CD4-positive, alpha-beta T cell treated with Interleukin-12 subunit alpha and Interleukin-12 subunit beta, for 1 hour (primary cell): ENCODE measurements at places on chromosomes 3 and 15.

DNA sequence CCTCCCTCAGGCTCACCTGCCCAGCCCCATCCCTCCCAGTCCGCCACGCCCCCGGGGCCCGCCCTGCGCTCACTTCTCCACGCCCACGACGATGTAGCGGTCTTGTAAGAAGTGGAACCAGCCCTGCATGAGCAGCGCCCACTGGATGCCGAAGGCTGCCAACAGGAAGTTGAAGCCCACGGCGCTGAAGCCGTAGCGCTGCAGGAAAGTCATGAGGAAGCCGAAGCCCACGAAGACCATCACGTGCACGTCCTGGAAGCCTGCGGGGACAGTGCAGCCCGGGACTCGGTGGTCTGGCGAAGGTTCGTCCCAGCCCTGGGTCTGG is 9.7 kb downstream of the RHCG start:
- DNase-seq = peak; percentile 19

GRCh38 chr3:87810452-87811016 is 248.3 kb downstream of the CGGBP1 start:
- no peak for DNase-seq

GRCh38 chr3:20540066-20540465 is 354.1 kb upstream of the SGO1 start:
- DNase-seq = no peak

DNA sequence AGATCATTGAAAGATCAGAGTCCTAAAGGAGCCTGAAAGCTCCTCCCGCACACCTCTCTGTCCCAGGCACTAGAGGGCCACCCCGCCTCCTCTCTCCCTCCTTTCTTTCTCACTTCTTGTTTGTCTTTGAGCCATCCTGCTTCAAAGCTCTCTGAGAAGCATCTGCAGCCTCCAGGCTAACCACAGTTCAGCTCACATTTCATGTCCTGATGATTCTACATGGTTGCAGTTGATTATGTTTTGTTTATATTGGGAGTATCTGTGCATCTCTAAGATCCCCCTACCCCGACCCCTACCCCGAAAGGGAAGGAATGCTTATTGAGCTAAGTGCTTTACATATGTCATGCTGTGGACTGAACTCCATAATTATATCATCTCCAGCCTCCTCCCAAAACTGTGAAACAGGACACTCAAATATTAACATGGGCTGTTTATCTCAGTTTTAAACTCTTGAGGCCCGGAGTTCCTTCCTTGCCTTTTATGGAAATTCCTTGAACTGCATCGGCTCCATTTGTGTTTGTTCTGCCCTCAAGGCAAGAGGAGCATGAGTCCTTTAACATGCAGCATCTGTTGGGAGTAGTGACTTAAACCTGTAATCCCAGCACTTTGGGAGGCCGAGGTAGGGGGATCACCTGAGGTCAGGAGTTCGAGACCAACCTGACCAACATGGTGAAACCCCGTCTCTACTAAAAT is 30.9 kb downstream of the MGLL start:
- DNase-seq = no peak

DNA sequence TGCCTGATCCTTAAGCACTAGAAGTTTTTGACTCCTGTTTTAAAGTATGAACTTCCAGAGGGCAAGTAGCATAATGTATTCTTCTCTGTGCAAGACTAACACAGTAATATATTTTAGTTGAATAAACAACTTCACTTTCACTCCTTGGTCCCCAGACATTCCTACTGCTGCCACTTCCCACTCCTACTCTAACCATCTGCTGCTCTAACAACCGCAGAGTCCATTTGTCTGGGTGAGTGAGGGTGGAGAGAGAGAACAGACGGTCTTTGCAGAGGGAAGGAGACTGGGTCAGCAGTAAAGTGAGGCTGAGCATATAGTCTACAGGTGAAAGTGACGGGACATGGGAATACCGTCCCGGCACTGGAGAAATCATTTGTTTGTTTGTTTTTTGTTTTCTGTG is 301.0 kb upstream of the SLCO3A1 start:
- no peak for DNase-seq

DNA sequence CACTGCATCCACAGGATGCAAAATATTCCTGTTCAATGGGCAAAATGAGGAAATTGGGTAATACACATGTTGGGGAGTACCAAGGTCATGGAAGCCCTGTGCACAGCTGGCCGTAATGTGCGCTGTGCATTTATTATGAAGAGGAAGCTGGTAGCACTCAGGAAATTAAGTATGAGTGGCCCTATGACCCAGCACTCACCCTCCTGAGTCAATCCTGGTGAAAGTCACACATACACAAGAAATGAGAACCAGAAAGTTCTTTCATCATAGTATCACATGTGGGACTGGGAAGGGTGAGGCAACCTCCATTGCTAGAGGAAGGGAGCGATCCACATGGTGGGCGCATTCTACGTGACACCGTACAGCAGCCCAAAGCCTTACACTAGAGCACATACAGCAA is 11.4 kb upstream of the PRR20G start:
- no peak for DNase-seq

GRCh38 chr3:29345516-29346300 is 64.8 kb downstream of the RBMS3 start:
- no peak for DNase-seq

DNA sequence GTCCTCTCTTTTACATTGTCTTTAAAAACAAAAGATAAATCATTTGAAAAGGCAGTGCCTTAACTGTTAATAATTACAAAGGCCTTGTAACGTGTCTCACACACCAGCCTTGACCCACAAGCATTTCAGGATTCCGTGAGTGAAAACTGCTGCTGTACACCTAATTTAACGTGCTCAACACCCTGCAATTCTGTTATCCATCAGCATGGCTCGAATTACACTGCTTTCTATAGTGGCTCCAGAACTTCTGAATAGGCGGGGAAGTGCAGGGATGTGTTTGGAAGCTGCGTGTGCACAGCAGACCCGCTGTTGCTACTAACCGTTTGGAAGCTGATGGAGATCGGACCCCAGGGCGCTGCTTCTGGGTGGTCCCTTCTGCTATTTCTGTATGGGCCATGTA is 9.9 kb upstream of the ETFA start:
- no peak for DNase-seq

GRCh38 chr15:63999177-63999576 is 47.1 kb downstream of the DAPK2 start:
- no peak for DNase-seq

GRCh38 chr3:17577796-17578520 is 164.5 kb downstream of the TBC1D5 start:
- no peak for DNase-seq

DNA sequence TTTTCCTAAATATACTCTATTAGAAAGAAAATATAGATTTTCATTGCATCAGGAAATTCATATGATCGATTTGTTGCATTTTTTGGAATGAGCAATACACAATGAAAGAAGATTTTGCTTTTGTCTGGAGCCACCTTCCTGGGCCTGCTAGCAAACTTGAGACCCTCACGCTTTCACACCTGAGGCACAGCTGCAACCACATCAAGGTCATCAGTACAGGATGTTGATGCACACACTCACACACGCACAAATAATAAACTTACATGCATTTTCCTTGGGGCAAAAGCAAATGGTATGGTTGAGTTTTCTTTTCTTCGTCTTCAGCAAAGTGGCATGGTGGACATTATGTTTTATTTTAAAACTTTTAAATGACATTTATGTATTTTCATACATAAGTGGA is 64.8 kb upstream of the SATB1 start:
- peak; percentile 37 for DNase-seq

- no peak for DNase-seq
Observed at GRCh38 chr3:190533511-190534281, 19.8 kb downstream of the IL1RAP start.
